Testis (tissue), 5 donors: ENCODE measurements at places on chromosomes 1 and 21.
A peak's percentile ranks its signal among the peaks of the same experiment; 100 is the strongest.

DNA sequence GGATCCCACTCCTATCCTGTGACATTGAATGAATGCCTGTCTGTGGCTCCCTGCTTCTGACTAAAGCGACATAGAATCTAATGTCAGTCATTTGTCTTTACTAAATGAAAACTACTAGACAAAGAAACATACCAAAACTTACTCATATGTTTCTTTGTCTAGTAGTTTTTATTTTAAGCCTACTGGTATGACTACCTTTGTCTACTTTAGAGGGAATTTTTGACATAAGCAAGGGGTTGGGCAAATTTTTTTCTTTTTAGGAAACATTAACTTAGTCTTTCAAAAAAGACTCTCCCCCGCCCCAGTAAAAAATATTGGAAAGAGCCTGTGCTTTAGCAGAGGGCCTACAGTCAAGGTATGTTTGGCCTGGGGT lies 4.9 kb downstream of the NEK7 start:
- no peak for DNase-seq

DNA sequence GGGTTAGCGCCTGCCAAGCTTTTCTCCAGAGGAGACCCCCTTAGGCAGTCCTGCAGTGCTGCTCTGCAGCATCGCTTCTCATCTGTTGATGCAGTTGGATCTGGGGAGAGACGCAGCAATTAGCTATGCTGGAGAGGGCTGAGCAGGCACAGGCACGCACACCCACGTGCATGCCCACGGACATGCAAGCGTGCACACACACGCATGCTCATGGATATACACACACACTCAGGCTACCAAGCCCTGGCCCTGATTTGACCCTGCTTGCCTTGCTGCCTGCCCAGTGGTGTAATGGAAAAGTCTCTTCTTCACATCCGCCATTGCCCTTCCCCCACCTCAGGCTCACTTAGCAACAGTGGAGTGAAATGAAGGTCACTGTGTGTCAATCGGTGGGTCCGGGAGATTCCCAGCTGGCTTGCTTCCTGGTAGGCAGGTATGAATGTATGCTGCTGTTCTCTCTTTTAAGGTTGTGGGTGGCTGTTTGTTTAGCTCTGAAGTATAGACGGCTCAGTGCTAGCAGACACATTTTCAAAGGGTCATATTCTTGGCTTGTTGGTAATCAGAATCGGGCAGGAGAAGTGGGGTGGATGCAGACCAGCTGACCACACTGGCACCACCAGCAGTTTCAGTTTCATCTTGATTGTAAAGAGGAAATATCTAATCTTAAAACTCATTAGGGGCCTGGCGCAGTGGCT lies 9.5 kb downstream of the ATP1B1 start:
- DNase-seq = peak; percentile 66

- DNase-seq = no peak
These were observed 350.9 kb downstream of the S1PR1 start for GRCh38 chr1:101587741-101588140.

DNA sequence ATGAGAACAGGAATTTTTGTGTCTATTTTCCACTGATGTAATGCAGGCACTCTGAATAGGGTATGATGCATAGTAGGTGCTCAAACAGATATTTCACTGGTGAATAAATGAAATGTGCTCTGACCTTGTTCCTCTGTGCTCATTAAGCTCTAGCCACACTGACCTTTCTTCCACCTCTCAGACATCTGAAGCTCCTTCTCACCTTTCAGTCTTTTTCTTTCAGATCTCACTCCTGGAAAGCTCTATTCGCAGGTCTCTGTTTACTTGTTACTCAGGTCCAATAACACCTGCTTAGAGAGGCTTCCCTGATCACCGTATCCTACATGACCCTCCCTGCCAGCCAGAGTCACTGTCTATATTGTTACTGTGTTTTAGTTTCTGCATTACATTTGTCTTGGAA lies 59.2 kb upstream of the IVNS1ABP start:
- DNase-seq = no peak

DNA sequence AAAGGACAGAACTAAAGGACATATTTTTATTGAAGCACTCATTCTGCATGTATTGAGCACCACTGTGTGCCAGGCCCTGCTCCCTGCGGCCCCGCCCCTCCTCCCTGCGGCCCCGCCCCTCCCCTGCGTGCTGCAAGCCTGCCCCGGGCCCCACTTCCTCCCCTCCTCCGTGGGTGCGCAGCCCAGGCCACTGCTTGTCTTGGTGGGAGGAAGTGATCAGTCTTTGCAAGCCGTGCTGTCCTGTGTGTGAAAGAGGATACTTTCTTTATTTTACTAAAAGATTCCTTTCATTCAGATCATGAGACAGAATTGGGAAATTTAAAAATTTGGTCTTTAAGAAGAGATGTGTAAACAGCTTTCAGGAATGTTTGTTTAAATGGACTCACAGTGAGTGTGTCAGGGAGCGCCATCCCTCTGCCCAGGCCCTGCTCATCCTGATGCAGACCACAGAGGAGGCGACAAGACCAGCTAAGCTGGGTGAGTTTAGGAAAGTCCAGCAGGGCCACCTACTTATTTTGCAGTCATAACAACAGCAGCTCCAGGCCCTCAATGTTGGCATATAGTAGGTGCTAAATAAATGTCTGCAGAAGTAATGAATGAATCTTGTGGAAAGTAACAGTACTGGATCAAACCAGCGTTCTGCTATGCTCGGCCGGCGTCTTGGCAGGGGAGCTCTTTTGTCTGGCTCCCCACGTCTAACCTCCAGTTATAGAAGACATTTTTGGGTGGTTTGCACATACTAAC lies 88.3 kb upstream of the SELENON start:
- DNase-seq = no peak

DNA sequence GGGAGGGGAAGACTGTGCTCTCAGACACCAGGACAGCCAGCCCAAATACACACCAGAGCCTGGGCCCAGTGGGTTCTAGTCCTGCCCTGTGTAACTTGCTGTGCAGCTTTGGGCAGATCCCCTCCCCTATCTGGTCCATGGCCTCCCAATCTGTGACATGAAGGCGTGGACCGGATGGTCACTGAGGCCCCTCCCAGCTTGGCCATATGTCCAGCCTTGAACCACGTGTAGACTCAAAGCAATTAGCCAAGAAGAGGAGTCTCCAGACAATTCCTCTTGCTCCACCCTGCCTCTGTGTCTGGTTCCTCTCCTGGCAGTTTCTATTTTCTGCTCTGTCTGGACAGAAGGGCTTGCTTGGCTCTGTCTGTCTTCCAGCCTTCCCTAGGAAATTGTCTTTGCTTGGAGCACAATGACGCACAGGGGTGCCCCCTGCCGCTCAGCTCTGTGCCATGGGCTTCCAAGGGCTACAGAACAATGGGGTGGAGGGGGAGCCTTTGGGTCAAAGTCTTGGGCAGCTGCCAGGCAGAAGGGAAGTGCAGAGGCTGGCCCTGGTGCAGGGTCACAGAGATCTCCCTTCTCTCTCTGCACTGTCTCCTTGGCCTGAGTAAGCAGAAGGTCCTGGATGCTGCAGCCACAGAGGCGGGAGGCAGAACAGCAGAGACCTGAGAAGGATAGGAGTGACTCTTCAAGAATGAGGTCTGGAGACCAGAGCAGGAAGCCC lies 66.1 kb downstream of the TENT5C start:
- peak; percentile 89 for DNase-seq

DNA sequence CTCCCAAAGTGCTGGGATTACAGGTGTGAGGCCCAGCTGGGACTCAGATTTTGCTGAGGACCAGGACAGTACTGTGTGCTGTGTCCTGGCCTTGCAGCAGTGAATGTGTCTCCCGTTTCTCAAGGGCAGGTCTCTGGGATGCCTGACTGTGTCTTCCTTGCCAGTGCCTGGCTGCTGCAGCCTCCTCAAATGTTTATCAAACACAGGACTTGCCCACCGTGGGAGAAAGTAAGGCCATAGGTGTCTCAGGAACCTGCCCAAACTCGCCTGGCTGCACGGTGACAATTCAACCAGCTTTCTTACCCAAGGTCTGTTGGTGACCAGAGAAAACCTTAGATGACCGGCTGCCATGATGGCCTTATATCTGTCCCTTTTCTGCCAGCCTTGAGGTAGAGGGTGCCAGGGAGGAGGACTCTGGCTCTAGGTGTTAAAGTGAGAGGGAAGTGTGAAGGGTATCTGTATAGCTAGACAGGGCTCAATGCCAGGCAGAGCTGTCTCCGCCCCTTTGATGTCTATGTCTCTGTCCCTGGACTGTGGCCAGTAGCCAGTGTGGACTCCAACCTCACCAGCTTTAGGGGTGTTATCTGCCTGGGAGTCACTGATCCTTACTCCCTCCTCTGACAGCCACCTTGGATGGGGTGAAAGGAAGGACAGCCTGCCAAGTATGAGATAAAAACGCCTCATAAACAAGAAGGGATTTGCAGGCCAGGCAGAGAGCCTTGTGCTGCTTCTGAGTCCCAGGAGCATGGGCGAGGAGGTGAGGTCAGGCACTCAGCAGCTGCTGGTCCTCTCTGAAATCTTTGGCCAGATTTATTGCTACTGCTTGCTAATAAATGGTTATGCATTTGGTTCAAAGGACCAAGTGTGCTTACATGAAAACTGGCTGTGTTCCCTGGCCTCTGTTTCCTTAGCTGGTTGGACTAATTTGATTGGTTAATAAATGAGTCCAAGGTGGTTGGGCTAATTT lies 22.3 kb downstream of the IL6R start:
- DNase-seq = peak; percentile 89

DNA sequence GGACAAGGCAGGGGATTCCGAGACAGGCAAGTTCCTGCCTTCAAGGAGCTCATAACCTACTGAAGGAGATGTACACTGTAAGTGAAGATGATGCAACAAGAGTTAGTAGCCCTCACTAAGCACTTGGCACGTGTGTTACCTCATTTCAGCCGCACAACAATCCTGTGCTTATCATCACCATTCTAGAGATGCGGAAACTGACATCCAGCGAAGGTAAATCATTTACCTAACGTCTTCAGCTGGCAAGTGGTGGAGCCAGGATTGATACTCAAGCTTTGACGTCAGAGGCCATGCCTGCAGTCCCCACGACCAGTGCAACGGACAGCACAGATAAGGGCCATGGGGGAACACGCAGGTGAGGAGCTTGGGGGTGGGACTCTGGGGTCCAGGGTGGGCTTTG lies 2.9 kb upstream of the UBXN10 start:
- no peak for DNase-seq

GRCh38 chr1:67393737-67394136 lies 36.5 kb downstream of the SERBP1 start:
- no peak for DNase-seq

DNA sequence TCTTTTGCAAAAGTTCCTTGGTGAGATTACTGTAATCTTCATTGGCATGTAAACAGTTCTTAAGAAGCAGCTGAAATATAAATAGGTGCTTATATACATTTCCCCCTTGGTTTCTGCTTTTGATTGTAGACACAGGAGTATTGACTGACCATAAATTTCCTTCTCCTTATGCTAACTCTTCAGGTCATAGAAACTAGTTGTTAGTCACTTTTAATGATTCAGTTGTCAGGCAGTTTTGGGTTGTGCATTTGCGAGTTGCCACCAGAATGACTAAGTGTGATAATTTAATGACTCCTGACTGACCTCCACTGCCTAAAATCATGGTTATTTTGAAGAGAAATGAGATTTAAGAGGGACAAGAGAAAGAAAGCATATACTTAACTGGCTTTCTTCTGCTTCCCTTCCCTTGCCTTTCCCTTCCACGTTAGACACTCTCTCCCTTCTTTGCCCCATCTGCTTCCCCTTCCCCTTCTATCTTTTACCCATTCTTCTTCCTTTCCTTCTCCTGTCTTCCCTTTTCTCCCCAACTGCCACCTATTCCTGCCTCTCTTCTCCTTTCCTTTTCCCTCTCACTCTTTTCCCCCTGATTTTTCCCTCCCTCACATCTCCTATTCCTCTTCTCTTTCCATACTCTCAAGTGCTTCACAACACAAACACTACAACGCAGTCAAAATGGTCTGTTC lies 12.3 kb downstream of the ZMPSTE24 start:
- DNase-seq = no peak

DNA sequence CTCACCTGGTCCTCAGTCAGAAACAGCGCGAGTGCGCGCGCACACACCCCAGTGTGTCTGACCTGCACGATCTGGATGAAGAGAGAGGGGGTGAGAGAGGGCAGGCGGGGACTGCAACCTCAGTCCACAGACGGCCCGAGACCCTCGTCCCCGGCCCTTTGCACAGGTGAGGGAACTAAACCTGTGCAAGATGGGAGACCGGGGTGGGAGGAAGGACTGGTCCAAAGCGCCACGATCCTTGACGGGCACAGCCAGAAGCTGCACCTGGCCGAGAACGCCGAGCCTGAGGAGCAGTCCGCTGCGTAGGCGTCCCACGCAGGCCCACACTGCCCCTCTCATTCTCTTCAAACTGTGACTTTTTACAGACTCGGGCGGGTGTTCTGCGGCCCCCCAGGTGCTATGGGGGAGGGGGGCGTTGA lies 519 bp upstream of the IQCC start:
- no peak for DNase-seq

DNA sequence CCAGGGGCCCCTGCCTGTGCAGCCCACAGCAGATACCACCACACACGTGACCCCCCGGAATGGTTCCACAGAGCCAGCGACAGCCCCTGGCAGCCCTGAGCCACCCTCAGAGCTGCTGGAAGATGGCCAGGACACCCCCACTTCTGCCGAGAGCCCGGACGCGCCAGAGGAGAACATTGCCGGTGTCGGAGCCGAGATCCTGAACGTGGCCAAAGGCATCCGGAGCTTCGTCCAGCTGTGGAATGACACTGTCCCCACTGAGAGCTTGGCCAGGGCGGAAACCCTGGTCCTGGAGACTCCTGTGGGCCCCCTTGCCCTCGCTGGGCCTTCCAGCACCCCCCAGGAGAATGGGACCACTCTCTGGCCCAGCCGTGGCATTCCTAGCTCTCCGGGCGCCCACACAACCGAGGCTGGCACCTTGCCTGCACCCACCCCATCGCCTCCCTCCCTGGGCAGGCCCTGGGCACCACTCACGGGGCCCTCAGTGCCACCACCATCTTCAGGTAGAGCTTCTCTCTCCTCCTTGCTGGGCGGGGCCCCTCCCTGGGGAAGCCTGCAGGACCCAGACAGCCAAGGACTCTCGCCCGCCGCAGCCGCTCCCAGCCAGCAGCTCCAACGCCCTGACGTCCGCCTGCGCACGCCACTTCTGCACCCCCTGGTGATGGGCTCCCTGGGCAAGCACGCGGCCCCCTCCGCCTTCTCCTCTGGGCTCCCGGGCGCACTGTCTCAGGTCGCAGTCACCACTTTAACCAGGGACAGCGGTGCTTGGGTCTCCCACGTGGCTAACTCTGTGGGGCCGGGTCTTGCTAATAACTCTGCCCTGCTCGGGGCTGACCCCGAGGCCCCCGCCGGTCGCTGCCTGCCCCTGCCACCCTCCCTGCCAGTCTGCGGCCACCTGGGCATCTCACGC lies 51.0 kb downstream of the COL18A1 start:
- DNase-seq = no peak

- DNase-seq = no peak
These were observed 283.9 kb downstream of the PBX1 start for GRCh38 chr1:164842870-164843269.

DNA sequence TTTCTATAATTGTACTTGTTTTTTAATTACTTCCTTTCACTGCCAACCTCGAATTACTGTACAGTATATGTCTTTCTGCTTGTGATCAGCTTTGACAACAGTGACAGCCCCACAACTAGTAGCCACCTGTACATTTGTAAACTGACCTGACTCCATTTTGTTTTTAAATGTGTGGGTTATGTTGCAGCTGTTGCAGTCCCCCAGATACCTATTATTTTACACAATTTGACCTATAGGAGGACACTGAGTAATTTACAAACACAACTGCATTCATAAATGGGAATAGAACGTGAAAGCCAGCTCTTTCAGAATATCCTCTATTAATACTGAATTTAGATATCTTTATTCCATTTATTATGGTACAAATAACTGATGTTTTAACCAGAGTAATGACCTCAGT lies 2.5 kb upstream of the VAMP3 start:
- DNase-seq = no peak

- no peak for DNase-seq
These were observed 71.1 kb upstream of the DPT start for GRCh38 chr1:168799927-168800605.
